Stimulated activated CD4-positive, alpha-beta T cell treated with anti-CD3 and anti-CD28 coated beads, Interleukin-12 subunit alpha, Interleukin-12 subunit beta, amount 100 ng/mL, for 48 hours (primary cell): ENCODE measurements at places on chromosomes 16 and 17.

GRCh38 chr16:13139661-13140241 is 238.4 kb downstream of the SHISA9 start:
- no peak for DNase-seq

- no peak for DNase-seq
These were observed 16.5 kb downstream of the GLP2R start for GRCh38 chr17:9842057-9842758.

DNA sequence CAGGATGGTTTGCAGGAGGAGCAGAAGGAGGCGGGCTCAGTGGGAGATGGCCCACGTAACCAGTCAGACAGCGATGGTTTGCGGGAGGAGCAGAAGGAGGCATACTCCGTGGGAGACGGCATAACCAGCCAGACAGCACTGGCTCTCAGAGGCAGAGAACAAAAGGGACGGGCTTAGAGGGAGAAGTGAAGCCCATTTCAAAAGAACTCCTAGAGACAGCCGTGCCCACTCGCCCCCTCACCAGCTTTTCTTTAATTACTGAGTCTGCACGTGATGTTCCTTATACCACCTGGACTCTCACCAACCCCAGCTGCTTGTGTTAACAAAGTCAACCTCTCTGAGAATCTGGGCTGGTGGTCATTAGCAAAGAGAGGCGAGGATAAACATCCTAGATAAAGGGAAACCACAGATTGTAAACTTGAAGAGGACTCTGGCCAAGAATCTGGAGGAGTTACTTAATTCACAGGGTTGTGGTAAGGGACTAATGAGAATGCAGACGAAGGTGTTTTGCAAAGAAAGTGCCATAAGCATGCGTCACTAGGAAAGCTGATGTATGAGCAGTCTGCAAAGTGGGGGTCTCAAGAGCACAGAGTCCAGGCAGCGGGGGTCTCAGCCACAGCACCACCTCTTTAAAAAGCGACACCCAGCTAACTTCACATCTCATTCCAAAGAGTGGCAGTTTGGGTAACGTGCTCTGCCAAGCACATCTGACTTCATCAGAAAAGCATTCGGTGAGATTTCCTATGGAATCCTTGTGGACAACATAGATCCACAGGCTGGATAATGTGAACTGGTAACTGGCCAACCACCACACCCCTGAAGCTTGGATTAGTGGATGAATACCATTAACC is 51.7 kb downstream of the NXN start:
- DNase-seq = no peak

GRCh38 chr17:61047515-61047914 is 352.1 kb upstream of the TBX2 start:
- no peak for DNase-seq

- DNase-seq = no peak
These were observed 275.8 kb upstream of the MAF start for GRCh38 chr16:79876332-79876730.

GRCh38 chr17:79600681-79601131 is 10.1 kb downstream of the RBFOX3 start:
- DNase-seq = no peak

GRCh38 chr17:76586741-76587487 is 1.3 kb upstream of the ST6GALNAC2 start:
- DNase-seq = no peak

DNA sequence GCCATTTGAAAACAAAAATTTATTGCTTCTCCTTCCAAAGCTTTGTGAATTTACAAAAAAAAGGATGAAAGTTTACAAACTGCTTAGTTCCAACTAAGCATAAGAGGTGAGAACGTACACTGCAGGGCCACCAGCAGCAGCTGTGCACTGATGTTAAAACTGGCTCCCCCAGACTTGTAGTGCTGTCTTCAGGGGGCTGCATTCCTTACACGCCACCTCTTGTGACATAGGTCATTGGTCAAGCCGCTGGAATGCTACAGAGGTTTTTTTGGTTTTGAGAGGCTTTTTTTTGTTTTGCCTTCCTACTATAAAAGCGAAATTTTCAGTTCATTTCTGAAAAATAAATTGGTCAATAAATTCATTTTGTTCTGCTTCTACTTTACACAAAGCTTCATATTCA is 6.9 kb downstream of the IFT20 start:
- no peak for DNase-seq
